ENCODE measurements at places on chromosomes 3 and 15.
A peak's percentile ranks its signal among the peaks of the same experiment; 100 is the strongest.

DNA sequence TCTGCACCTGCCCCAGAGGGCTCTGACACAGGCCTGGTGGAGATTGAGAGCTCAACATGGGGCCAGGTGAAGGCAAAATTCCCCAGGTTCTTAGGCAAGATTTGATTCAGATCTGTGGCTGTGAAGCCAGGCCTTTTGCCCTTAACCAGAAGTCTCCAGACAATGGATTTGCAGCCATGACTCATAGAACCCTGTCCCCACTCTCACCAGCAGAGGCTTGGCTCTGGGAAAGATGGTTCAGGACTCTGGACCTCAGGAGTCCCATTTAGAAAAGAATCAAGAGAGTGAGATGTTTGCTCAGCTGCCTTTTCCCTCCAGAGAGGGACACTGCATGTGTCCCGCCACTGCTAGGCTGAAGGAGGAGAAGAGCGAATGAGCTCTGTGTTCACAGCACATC lies 361.4 kb upstream of the ICE2 start:
- DNase-seq, result no peak

- no peak for DNase-seq
Measured at GRCh38 chr15:60363087-60363549, 34.7 kb downstream of the ANXA2 start.

- DNase-seq, result no peak
Measured at GRCh38 chr3:88033079-88033478, 25.7 kb downstream of the CGGBP1 start.

- no peak for DNase-seq
Measured at GRCh38 chr15:81275711-81276392, 48.1 kb downstream of the STARD5 start.

DNA sequence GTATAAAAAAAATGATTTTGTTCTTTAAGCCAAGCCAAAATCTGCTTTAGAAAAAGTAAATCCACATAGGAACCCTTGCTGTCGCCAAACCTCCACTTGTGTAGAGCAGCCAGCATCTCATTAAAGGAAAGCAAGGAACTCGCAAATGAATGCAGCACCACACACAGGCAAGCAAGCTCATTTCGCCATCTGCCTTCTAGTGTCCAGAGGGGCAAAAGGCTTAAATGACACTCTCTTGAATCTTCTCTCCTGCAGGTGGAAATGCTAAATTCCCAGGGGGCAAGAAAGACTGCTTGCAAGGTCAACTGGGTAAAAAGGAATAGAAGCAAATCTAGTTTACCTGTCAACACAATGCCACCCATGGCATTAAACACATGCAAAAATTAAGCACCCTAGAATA lies 2.4 kb downstream of the MB21D2 start:
- no peak for DNase-seq

DNA sequence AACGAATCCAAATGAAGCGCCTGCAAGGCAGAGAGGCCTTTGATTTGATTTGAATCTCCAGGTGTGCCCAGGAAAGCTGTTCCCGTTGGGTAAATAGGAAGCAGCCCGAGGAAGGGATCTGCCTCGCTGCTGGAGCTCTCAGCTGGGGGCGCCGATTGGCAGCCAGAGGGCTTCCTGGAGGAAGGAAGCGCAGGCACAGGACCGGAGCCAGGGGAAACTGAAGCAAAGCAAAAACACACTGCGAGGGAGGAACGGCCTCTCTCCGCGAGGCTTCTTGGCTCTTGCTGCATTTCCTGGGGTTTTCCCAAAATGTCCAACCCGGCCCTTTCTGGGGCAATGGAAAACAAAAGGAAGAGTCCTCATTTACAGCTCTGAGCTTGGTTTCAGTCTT lies 80.3 kb downstream of the TMEM266 start:
- no peak for DNase-seq

GRCh38 chr3:182937293-182938051 lies 42.9 kb downstream of the DCUN1D1 start:
- DNase-seq, result no peak

DNA sequence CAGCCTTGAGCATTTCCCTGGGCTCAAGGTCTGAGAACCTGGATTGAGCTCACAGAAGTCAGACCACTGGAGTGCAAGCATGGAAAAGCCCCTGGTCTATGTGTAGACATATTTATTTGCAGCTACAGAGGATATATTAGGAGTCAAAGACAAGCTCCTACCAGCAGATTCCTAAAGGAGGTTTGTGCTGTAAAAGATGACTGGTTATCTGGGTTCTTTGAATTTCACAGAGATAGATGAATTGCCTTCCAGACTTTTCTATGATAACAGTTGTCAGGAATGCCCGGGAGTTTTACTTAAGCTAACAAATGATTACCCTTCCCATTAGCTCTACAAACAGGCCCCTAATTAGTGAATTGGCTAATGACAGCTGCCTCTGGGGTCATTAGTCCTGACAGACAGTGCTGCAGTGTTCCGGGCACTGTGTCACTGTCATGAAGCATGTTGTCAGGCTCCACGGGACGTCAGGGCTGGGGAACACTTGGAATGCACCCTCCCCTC lies 48.8 kb upstream of the PLXNA1 start:
- no peak for DNase-seq

GRCh38 chr3:52197499-52197841 lies 490 bp upstream of the ALAS1 start:
- DNase-seq, result no peak

DNA sequence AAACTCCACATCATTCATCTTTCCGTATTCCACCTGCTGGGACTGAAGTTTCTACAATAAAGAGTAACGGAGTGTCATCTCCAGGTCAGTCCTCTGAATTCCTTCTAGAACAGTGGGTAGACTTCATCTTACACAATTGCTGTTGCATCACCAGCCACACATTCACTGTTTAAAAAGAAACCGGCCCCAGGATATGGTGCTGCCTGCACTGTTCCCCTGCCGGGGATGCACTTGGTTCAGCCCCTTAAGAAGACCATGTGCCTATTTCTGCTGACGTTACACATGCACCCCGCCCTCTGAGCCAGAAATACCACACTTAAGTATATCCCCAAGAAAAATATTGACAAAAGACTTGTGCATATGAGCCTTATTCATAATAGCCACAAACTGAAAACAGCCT lies 233.4 kb downstream of the FEZF2 start:
- no peak for DNase-seq

DNA sequence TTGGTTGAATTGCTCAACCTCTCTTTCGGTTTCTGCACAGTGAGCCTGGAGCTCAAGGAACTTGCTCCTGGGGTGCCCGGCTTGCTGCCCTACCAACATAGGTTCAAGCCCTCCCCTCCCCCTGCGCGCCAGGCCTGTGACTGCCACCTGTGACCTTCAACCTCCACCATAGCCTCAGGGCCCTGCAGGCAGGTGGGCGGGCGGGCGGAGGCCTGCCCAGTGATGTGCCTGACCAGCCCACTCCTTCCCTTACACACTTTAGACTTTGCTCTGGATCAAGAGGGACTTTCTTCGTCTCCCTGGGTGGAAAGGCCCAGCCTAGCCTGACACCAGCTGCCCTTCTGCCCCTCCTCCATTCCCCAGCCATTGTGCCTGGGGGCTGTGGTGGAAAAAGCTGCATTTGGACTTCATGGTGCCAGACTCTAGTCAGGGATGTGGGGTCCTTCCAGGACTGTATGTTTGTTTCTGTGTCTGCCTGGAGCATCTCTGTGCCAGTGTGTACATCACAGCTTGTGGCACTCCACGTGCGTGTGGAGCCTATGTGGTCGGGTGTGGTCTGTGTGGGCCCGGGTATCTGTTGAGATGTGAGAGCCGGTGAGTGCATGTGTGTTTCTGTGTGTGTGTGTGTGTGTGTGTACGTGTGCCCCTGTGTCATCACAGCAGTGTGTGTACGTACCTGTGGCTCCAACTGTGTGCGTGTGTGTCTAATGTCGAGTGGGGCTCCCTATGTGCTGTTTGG lies 9.5 kb downstream of the PRKCD start:
- DNase-seq, result peak; percentile 60

DNA sequence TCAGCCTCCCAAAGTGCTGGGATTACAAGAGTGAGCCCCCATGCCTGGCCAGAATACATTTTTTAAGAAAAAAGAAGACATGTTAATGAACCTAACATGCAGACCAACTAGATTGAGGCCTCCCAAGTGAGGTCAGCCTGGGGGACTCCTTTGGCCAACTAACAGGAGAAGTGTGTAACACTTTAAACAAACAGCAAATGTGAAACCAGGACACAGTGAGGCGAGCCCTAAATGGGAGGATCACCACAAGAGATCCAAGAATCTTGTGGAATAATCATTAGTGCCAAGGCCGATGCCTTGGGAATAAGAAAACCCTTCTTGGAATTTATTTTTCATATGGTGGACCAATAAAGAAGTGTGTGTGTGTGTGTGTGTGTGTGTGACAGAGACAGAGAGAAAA lies 73.9 kb downstream of the ATP10A start:
- no peak for DNase-seq

- no peak for DNase-seq
Measured at GRCh38 chr3:114727373-114727772, 419.7 kb downstream of the ZBTB20 start.

- no peak for DNase-seq
Measured at GRCh38 chr3:100833483-100833882, 124.2 kb downstream of the TFG start.

GRCh38 chr15:71508081-71508682 lies 302.2 kb upstream of the NR2E3 start:
- no peak for DNase-seq

GRCh38 chr15:28957606-28958498 lies 72.1 kb downstream of the APBA2 start:
- DNase-seq, result no peak

- no peak for DNase-seq
Measured at GRCh38 chr3:62605413-62606068, 232.2 kb upstream of the FEZF2 start.

DNA sequence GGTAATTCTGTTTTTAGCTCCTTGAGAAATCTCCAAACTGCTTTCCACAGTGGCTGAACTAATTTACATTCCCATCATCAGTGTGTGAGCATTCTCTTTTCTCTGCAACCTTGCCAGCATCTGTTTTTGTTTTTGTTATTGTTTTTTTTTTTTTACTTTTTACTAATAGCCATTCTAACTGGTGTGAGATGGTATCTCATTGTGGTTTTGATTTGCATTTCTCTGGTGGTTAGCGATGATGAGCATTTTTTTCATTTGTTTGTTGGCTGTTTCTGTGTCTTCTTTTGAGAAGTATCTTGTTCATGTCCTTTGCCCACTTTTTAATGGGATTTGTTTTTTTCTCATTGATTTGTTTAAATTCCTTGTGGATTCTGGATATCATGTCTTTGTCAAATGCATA lies 129.7 kb upstream of the ABHD17C start:
- no peak for DNase-seq

DNA sequence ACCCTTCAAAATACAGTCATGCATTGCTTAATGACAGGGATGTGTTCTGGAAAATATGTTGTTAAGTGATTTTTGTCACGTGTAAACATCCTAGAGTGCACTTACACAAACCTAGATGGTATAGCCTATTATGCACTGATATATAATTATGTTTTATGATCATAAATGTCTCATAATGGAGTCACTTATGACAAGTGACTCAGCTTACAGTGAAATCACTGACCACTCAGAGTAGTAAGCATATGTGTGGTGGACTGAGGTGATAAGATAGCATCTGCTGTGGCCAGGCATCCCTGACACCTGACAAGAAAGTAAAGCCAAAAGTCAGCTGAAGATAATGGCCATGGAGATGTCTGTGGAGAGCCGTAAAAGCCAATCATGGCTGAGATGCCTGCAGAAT lies 5.4 kb downstream of the ACAD11 start:
- no peak for DNase-seq

- no peak for DNase-seq
Measured at GRCh38 chr3:53146319-53146891, 14.6 kb upstream of the PRKCD start.

DNA sequence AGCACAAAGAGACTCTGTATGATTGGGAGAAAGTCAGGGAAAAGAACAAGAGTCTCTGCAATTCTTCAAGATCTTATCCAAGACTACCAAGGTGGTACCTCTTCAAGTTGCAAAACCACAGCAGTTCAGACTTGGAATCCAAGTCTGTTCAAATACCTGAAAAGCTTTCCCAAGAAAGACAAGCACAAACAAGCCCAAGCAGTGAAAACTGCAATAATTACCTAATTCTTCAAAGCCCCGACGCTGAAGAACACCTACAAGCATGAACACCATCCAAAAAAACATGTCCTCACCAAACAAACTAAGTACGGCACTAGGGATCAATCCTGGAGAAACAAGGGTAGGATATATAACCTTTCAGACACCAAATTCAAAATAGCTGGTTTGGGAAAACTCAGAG lies 299.3 kb upstream of the ALCAM start:
- DNase-seq, result no peak

DNA sequence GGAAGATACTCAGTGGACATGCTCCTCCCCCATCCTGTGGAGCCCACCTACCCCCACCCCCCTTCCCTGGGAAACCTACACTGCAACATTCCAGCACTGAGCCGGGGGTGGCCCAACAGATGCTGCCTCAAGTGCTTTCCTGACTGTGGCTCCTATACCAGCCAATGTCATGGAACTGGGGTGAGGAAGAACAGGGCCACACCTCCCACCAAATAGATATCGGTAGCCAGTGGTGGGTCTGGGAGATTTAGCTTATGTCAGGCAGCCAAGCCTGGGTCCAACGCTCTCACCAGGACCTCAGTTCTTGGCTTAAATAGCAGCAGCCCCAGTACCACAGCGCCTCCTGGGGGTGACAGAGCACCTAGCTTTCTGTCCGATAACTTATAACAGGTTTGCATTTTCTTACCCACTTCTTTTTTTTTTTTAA lies 30.3 kb downstream of the CDC25A start:
- peak; percentile 30 for DNase-seq

DNA sequence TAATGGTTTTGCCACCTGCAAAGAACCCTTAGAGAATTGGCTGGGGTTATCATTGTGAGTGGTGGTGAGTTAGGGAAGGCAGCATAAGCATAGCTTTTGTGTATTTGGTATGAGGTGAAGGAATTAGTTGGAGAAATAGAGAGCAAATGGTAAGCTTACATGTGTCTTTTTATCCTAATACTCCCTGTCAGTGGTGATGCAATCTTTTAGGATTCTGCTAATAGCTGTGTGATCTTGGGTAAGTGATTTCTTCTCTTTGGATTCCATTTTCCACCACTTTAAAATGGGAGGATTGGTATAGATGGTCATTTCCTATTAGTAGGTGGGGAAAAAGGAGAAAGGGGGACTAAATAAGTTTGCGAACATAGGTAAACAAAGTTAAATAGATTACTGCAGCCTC lies 30.9 kb downstream of the PIAS1 start:
- DNase-seq, result no peak

DNA sequence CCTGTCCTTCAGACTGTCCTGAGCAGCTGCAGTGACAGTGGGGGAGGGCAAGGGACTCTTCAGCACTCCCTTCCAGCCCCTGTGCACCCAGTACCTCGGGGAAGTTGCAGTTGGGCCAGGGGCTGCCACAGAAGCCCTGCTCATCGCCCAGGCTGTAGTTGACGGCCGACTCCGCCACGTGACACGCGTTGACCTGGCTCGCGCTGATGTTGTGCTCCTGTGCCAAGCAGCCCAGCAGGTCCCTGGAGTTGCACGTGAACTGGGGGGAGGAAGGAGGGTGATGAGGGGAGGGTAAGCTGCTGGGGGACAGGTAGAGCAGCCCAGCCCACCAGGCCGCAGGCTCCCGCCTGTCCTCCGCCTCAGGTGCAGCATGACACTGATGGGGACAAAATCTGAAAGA lies 101.2 kb downstream of the SEC22A start:
- no peak for DNase-seq

GRCh38 chr3:197680955-197681521 lies 55.7 kb downstream of the RUBCN start:
- no peak for DNase-seq

GRCh38 chr3:149555927-149556326 lies 81.4 kb downstream of the TM4SF4 start:
- DNase-seq, result no peak

Measured in left colon (tissue), 2 donors.